ENCODE measurements at places on chromosomes 6 and 20. TPM values are rescaled to one million over a fixed set of nuclear protein-coding genes. Genes with fewer than 3 reads are reported as not detected.

DNA sequence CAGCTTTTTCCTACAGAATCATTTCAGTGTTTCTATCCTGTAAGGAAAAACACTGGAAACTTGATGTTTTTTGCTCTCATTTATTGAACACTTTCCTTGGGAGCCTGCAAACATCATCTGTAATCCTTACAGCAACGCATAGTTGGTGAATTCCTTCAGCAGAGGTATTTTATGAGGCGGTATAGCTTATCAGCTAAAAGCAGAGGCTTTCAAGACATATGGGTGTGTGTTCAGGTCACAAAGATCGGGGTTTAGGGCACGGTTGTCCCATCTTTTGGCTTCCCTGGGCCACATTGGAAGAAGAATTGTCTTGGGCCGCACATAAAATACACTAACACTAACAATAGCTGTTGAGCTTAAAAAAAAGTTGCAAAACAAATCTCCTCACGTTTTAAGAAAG lies 185.0 kb downstream of the AIG1 start:
- no peak for DNase-seq
- H3K4me1 ChIP-seq, result no peaks in the 10 kb centered on the region
- no peak overlapping the region for H3K27ac ChIP-seq
- no peaks in the 10 kb centered on the region for H3K27me3 ChIP-seq
- no peaks in the 10 kb centered on the region for H3K36me3 ChIP-seq
- H3K4me3 ChIP-seq, result no peak overlapping the region

DNA sequence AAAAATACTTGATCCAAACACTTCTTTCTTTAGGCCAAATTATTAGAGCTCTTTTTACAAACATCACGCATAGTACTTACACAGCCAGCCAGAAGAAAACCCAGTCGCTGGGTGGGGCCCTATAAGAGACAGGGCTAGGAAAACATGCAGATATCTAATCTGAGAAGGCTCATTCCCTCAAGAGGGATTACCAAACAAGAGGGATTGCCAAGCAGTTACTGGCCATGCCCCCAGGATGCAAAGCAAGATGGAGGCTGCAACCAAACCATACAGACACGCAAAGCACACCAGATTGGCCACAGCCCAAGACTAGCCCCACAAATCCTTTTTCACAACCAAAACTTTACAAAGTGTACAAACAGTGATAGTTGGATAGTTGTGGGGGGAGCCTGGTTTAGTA lies 1235.4 kb upstream of the GJE1 start:
- DNase-seq, result no peak
- no peaks in the 10 kb centered on the region for H3K27me3 ChIP-seq
- H3K4me1 ChIP-seq, result no peaks in the 10 kb centered on the region
- H3K27ac ChIP-seq, result no peak overlapping the region
- no peak overlapping the region for H3K4me3 ChIP-seq

The MYLK4 gene
- 2.0 TPM for total RNA-seq

DNA sequence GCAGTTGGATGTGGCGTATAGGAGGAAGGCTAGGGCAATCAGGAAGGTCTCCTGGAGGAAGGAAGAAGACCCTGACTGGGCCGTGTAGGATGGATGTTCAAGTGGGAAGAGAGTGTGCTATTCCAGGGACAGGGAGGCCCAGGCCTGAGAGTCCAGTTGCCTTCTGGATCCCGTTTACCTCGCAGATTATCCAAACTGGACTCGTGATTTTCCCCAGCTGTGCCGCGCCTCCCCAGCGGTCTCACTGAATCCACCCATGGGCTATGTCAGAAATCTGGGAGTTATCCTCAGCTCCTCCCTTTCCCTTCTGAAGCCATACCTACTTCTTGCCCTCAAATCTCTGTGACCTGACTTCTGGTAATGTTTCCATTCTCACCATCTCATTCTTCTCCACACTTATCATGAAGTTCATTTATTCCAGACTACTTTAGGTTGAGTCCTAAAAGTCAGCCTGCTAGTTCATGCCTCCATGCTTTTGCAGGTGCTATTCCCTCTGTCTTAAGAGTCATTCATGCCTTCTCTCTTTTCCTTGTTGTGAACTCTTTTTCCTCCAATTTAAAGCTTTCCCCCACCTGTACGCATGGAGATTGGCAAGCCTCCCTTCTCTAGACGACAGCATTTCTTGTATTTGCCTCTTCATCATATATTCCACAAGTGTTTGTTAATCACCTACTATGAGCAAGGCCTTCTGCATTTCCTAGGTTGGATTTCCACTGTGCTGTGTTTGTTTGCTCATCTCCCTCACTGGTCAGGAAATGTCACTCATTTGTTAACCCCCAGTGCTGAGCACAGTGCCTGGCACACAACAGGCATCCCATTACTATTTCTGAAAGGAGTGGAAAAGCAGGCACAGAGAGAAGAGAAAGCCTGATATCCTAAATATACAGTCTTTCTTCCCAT lies 2.7 kb downstream of the SDCBP2 start:
- peak overlapping the region; percentile 98 for H3K27ac ChIP-seq
- peak; percentile 1 for DNase-seq
- H3K4me3 ChIP-seq, result peak overlapping the region; percentile 95

GRCh38 chr6:16461491-16461890 lies 223.1 kb downstream of the GMPR start:
- H3K27me3 ChIP-seq, result no peaks in the 10 kb centered on the region
- no peak overlapping the region for H3K27ac ChIP-seq
- no peak for DNase-seq
- H3K36me3 ChIP-seq, result no peaks in the 10 kb centered on the region

GRCh38 chr6:72412709-72413044 lies 209.2 kb upstream of the KCNQ5 start:
- H3K4me3 ChIP-seq, result no peak overlapping the region
- H3K4me1 ChIP-seq, result no peaks in the 10 kb centered on the region
- no peaks in the 10 kb centered on the region for H3K36me3 ChIP-seq
- H3K27me3 ChIP-seq, result peaks cover under 1% of the 10 kb centered on the region
- H3K27ac ChIP-seq, result no peak overlapping the region

GRCh38 chr6:131998255-131998982 lies 47.2 kb upstream of the CCN2 start:
- no peak overlapping the region for H3K27ac ChIP-seq
- H3K27me3 ChIP-seq, result no peaks in the 10 kb centered on the region
- no peaks in the 10 kb centered on the region for H3K36me3 ChIP-seq
- no peak for DNase-seq
- no peak overlapping the region for H3K4me3 ChIP-seq

The MROH8 gene
- 1.2 TPM for total RNA-seq

GRCh38 chr6:34581561-34581920 lies 25.4 kb upstream of the SPDEF start:
- no peaks in the 10 kb centered on the region for H3K27me3 ChIP-seq
- DNase-seq, result no peak
- no peak overlapping the region for H3K4me3 ChIP-seq
- H3K36me3 ChIP-seq, result peaks cover 8% of the 10 kb centered on the region

The VSX1 gene
- not detected for total RNA-seq

DNA sequence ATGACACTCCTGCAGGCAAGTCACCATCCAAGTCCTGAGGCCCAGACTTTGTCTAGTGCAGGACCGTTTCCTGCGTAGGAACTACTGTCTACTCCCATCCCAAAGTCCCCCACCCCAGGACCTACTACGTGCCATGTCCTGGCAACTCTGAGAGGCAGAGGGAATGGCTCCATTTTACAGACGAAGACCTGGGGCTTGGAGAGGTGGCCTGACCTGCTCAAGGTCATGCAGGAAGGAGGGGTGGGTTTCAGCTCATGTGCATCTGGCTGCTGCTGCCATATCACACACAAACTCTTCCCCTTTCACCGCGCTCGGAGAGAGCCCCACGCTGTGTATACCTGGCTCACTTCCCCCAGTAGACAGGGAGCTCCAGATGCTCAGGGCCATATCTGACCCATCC lies 1.2 kb upstream of the NOL4L start:
- H3K4me1 ChIP-seq, result peaks cover 30% of the 10 kb centered on the region
- no peak overlapping the region for H3K27ac ChIP-seq
- DNase-seq, result no peak
- H3K27me3 ChIP-seq, result no peaks in the 10 kb centered on the region
- H3K36me3 ChIP-seq, result no peaks in the 10 kb centered on the region
